ENCODE measurements at places on chromosomes 6 and 20.

DNA sequence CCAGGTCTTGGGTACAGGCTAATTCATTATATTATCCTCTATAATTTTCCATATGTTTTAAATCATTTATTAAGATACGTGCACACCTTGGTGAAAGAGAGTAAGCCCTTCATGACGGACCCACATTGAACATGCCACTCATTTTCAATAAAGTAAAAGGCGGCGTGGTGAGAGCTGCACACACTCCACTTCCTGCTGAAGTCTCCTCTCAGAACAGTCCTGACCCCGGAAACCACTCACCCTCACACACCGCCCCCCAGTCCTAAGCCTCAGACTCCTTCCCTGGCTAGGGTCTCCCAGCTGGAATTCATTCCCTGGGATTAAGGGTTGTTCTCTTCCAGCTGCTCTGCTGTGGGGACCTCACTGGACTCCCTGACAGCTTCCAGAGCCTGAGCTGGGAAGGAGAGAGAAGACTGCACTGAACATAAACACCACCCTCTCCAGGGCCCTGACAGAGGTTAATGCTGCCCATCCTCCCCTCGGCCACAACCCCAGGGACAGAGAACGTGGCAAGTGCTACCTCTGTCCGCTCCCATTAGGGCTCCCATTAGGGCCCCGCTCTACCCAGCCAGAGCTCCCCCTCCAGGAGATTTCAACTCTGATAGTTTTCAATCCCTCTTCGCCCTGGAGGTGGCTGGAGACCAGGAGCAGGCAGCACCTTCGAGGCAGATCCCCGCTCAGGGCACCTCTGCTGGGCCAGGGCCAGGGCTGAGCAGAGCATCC, 24.8 kb downstream of the GRM4 start:
- no peak for DNase-seq

GRCh38 chr20:47737923-47738322, 47.4 kb downstream of the SULF2 start:
- no peak for DNase-seq

- DNase-seq = no peak
These were observed 5.8 kb upstream of the STMND1 start for GRCh38 chr6:17096096-17096495.

GRCh38 chr6:45420909-45421708, 43.4 kb upstream of the SUPT3H start:
- DNase-seq = no peak

DNA sequence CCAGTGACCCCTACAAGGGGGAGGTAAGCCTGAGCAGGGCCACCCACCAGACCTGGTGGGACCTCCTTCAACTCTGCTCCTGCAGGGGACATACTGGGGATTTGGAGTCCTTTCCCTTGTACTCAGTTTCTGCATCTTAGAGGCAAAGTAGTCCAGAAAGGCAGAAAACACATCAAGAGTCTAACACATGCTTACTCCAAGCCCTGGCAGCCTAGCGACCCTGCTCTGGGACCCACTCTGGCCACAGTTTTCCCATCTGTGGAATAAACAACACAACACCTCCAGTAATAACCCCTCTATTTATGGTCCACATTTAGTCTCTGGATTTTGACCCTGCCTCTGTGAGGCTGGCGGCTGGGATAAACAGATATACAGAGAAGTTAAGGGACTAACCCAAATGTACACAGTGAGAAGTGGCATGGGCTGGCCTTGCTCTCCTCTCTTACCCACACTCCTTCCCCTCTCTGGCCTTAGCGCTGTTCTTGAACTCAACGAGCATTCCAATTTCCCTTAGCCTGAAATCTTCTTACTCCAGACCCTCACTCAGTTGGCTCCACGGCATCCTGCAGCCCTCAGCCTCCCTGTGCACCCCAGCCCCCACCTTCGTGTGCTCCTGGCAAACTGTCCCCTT, 16.1 kb upstream of the TLDC2 start:
- no peak for DNase-seq

- no peak for DNase-seq
These were observed 42.6 kb upstream of the TMEM170B start for GRCh38 chr6:11494786-11495564.

- DNase-seq = no peak
These were observed 59.6 kb downstream of the SLC24A3 start for GRCh38 chr20:19271879-19272651.

GRCh38 chr20:47577314-47577713, 75.6 kb downstream of the NCOA3 start:
- DNase-seq = no peak

- DNase-seq = no peak
These were observed 2.4 kb downstream of the ADA start for GRCh38 chr20:44649126-44649525.

DNA sequence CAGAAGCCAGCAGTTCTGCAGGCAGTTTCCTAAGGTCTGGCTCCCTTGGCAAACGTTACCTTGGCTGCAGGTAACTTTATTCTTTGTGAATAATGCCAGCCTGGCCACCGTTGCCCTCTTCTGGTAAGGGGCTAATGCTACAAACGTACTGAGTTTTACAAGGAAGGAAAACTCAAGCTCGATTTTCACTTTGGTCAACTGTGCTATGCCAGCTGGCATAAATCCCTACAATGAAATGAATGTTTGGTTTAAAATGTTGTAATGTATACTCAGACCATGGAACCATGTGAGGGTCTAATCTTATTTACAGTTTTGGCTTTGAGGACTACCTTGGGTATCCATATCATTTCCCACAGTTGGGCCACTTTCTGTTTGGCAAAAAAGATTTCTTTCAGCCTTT, 101.4 kb downstream of the SLX4IP start:
- DNase-seq = no peak

GRCh38 chr6:80988286-80988685, 764.2 kb downstream of the TENT5A start:
- no peak for DNase-seq

DNA sequence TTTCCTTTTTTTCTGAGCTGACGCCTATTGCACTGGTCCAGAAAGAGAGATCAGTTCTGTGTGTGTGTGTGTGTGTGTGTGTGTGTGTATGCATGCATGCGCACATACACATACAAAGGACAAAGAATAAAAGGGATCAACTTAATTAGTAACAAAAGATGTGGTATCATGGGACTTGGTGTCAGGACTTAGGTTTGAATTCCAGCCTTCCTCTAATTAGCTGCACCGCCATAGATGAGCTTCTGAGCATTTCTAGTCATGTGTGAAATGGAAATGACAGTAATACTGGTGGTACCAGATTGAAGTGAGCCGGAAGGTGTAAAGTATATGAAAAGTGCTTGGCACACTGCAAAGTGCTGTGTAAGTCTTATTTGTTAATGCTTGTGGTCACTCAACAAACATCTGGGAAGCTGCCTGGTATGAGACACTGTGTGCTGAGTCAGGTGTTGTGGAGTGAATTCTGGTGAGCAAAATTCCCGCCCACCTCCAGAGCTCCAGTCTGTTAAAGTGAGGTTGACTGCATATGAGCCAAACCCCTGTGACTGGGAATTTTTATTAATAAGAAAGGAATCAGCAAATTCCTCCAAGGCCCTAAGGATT, 12.4 kb downstream of the DAAM2 start:
- no peak for DNase-seq

DNA sequence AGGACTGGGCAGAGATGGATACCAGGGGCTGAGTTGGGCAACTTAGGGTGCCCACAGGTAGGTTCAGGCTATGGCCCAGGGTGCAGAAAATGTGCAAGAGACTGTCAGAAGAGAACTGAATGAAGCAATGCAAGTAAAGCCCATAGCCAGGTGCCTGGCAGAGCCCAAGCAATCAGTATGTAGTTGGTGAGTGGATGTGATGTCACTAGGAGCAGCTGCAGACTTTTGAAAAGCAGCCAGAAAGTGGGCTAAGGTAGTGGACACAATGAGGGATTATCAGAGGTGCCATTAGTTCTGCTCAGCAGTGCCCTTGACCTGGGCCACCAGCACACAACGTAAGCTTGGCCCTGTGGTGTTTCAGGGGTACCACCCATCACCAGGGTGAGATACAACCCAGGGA, 135.3 kb downstream of the SOBP start:
- no peak for DNase-seq

GRCh38 chr6:166765234-166765541, 138.1 kb upstream of the RPS6KA2 start:
- no peak for DNase-seq

DNA sequence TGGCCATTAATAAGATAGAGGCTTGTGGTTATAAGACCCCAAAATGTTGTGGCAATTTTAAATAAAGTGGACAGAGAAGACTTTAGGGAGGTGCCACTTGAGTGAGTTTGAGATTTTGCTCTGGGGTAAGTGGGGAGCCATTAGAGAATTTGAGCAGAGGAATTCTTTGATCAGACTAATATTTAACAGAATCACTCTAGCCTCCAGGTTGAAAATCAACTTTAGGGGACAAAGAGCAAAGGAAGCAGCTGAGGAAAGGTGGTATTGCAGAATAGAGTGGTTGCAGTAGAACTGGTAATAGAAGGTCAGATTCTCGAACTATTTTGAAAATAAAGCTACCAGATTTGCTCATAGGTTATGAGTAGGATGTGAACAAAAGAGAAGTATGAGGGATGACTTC, 50.7 kb upstream of the RNF146 start:
- no peak for DNase-seq

- DNase-seq = no peak
These were observed 86.9 kb downstream of the LRFN2 start for GRCh38 chr6:40500227-40500626.

DNA sequence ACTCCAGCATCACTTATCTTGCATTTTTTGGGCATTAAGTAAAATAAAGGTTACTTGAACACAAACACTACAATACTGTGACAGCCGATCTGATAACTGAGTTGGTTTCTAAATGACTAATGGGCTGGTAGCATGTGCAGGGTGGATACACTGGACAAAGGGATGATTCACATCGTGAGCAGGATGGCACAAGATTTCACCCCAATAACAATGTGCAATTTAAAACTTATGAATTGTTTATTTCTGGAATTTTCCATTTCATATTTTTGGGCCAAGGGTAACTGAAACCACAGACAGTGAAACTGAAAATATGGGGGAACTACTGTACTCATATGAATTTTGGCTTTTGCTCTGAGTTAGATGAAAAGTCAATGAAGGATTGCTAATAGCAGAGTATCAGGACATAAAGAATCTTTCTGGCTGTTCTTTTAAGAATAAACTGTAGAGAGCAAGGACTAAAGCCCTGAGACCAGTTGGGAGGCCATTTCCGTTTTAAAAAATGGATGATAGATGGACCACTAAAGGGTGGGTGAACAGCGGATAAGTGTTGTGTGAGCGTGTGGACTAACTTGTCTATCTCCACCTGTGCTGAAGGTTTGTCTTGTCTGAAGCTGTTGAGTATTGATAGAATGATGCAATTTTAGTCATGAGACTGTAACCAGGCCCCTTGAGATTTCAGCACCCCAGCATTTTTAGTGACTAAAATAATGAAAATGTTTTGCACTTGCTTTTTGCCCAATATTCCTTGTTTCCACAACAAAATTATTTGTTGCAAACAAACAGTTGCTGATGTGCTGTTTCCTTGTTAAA, 8.2 kb downstream of the SPINT3 start:
- DNase-seq = no peak

Data from stimulated activated CD4-positive, alpha-beta T cell treated with anti-CD3 and anti-CD28 coated beads, TNF-alpha, amount 100 ng/mL, for 1 hour (primary cell).